ENCODE measurements at places on chromosomes 11 and 22.

- no peak for DNase-seq
Measured at GRCh38 chr11:92557879-92558278, 333.3 kb downstream of the FAT3 start.

- no peak for DNase-seq
Measured at GRCh38 chr11:66749091-66749490, 20.1 kb upstream of the SPTBN2 start.

- DNase-seq: peak; percentile 58
Measured at GRCh38 chr22:49586873-49587272, 240.8 kb downstream of the BRD1 start.

GRCh38 chr11:1766719-1767398 is 3.1 kb upstream of the CTSD start:
- DNase-seq: no peak

Data from aorta (tissue), 5 donors.